Mesenchymal stem cell (in vitro differentiated cells and primary cell): ENCODE measurements at places on chromosomes 7 and 10.

DNA sequence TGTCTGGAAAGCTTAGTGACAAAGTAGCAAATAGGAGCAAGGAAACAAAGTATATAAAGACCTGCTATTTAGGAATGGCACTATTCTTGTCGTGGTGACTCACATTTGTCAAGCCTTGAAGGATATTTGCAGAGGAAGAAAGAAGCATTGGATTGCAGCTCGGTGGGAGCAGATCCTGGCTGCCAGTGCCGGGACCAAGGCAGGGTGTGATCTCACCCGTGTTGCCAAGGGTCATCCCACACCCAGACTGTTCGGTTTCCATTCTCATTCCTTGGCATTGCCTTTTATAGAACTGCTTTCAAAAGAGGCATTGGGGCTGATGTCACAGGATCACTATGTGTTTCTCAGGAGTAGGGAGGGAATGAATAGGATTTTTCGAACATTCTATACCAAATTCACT, 176.2 kb downstream of the GALNT17 start:
- no peak for DNase-seq

GRCh38 chr7:128867842-128868623, 5.4 kb downstream of the ATP6V1F start:
- peak; percentile 23 for DNase-seq

DNA sequence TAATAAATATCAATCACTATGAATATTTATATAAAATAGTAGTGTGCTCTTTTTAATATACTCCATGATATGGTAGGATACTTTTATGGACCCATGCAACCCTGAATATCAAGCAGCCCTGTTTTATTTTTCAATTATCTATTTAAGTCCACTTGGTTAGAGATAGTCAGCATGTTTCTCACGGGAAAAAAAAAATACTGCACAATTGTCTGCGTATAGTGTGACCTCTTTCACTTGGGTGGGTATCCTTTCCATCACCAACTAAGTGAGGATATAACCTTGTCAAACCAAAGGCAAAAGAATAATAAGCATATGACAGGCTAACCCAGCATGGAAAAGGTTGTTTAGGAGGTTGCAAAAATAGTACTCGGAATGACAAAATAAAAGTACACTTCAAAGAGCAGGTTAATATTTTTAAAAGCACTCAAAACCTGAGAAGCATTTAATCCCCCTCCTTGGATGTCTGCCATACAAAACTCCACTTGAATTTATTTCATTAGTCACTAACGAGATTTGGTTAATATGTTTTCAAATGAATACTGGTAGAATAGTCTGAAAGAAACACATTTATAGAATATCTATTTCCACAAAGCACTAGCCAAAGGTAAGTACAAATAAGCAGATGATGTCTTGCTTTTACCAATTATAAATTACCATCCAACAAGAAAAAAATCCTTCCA, 76.5 kb downstream of the IMMP2L start:
- DNase-seq: no peak

- DNase-seq: no peak
These were observed 744 bp downstream of the TRIP6 start for GRCh38 chr7:100867776-100868485.
